ENCODE measurements at places on chromosomes 3 and 15.

GRCh38 chr3:60009931-60010478 is 960.2 kb upstream of the CFAP20DC start:
- no peak for DNase-seq

GRCh38 chr3:172853921-172854666 is 103.6 kb downstream of the ECT2 start:
- DNase-seq, result no peak

- DNase-seq, result peak; percentile 43
Measured at GRCh38 chr3:24521420-24522145, 26.9 kb upstream of the THRB start.

- peak; percentile 70 for DNase-seq
Measured at GRCh38 chr3:61876797-61877196, 315.4 kb downstream of the PTPRG start.

DNA sequence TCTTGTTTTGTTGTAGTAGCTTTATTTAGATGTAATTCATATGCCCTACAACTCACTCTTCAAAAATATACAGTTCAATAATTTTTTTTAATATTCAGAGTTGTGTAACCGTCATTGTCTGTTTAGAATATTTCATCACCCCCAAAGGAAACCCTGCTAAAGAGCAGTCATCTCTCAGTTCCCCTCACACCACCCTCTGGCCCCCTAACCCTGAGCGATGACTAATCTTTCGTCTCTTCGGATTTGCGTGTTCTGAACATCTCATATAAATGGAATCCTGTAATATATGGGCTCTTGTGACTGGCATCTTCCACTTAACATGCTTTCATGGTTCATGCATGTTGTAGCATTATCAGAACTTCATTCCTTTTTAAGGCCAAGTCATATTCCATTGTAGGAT is 183.8 kb downstream of the ATG7 start:
- DNase-seq, result peak; percentile 98

DNA sequence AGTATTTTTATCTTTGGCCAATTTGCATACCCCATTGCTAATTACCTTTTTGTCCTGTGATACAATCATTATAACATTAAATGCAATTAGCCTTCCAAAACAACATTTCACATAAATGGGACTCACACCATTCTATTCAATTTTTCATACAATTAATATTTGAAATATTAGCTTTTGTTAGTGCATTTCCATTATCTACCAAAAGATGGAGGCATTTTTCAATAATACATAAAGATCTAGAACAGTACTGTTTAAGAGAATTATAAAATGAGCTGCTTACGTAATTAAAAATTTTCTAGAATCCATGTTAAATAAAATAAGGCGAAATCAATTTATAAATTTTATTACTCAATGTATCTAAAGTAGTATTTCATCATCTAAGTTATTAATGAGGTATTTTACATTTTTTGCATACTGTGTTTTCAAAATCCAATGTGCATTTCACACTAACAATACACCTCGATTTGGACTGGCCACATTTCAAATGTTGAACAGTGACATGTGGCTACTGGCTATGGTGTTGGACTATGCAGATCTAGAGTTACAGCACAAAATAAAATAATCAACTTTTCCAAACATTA is 74.3 kb downstream of the TJP1 start:
- DNase-seq, result peak; percentile 26

- DNase-seq, result peak; percentile 97
Measured at GRCh38 chr15:33278816-33279612, 31.8 kb upstream of the RYR3 start.

DNA sequence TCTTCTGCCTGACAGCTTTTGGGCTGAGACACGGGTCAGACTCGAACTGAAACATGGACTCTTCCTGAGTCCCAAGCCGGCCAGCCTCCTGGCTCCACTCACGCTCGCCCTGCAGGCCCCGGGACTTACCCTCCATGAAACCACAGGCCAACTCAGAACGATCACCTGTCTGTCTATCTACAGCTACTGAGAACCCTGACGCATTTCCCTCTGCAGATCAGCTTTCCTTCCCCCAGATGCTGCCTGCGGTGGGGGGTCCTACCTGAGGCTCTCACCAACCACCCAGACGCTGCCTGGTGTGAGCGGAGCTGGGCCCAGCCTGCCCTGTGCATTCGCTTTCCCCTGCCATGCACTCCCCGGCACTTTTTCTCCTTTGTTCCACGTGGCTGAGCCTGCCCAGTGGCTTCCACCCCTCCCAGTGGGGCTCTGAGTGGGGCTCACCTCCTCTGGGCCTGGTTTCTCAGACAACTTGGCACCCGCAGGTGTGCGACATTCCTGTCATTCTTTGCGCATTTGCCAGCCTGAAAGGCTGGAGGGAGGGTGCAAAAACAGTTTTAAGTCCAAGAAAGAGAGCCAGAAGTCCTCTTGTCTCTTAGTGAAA is 60.2 kb downstream of the PLXNA1 start:
- DNase-seq, result no peak

DNA sequence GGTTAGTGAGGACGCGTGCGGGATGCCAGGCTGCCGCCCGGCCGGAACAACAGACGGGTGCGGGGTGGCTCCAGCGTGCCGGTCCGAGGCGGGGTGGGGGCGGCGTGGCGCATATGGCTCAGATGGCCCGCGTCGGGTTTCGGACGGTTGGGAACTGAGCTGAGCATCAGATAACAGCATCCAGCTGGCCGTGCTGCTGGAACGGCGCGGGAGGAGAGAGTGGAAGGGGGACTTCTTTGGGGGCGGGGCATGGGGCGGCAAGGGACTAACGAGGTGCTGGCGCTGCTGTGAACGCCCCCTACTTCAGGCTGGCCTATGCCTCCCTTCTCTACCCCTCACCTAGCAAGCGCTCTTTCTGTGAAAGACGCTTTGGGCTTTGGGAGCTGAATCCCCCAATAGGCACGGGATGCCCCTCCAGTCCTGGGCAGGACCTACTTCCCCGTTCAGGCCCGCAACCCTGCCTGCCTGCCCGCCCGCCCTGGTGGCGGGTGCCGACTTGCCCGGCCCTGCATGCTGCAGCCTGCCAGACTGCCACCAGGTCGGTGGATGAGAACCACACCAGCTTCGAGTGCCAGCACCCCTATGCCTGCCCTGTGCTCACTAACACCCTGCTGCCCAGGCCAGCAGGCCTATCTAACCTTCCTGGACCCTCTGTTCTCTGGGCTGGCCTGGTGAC is 542 bp downstream of the INKA1 start:
- DNase-seq, result no peak

DNA sequence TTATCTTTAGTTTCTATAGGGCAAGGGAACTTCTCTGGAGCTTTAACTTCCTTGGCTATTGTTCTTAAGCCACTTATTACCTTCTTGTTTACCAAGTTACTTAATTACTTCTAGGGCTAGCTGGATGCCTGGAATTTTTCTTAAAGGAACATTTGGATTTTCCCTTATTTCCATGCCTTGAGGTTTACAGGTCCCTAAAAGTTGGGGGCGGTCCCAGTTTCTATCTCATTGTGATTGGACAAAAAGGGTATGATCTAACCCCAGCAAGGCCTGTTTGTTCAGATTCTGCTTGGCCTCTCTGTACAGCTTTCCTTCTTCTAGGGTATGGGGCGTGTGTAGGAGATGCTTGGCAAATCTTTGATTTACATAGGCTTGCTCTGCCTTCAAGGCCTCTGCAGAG is 17.4 kb downstream of the PDHB start:
- DNase-seq, result no peak

DNA sequence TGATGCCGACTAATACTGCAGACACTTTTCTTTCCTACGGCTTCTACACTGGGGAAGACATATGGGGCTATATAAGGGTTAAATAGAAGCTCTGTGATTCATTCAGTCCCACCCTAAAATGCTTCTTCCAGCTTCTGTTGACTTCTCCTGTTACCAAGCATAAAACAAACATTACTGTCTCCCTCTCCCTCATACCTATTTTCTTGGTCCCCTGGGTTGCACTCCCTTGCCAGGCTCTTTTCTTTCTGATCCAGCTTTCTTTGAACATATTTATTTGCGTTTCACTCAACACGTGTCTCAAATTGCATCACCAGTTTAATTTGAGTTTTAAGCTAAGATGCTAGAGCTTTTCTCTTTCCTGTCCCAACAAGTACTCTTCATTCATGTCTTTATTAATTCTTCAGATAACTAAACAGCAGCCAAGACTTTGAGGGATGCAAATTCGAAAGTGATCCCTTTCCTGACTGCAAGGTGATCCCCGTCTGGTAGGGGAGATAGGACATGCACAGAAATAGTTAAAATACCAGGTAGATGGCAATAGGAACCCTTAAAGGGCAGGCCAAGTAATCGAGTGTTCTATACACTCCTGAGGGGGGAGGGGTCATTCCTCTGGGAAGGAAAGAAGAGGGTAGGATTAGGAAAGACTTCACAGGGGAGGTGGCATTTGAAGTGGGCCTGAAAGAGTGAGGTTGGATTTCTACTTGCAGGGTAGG is 198.6 kb upstream of the BCL6 start:
- peak; percentile 65 for DNase-seq
